Muscle of arm (tissue), 14 donors: ENCODE measurements at places on chromosomes 7 and 10. TPM values are rescaled to one million over a fixed set of nuclear protein-coding genes. Genes with fewer than 3 reads are reported as not detected.

DNA sequence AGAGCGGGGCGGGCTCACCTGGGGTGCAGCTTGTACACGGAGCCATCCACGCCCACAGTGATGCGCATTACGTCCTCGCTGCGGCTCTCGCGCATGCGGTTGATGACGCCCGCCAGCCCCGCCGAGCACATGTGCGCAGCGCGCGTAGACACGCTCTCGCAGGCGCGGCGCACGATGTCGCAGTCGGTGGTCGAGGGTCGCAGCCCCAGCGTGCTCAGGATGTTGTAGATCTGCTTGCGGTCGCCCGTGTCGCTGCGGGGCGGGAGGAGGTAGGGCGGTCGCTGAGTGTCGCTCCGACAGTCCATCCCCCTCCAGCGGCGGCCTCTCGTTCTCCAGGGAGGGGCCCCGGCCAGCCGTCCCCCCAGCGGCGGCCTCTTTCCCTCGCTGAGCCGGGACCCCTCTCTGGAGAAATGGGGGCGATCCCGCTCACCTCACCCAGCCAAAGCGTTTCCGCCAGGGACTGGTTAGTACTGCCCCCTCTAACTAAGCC, 4.4 kb upstream of the MYL7 start:
- DNase-seq = no peak

GRCh38 chr7:3309956-3310355, 8.9 kb downstream of the SDK1 start:
- DNase-seq = no peak

GRCh38 chr7:100793806-100794660, 33.3 kb downstream of the EPHB4 start:
- DNase-seq = no peak

GRCh38 chr7:110856704-110857103, 234.2 kb upstream of the LRRN3 start:
- no peak for DNase-seq

GRCh38 chr10:56346845-56347415, 14.1 kb downstream of the ZWINT start:
- DNase-seq = no peak

GRCh38 chr7:128458956-128459355, 3.3 kb downstream of the HILPDA start:
- no peak for DNase-seq

DNA sequence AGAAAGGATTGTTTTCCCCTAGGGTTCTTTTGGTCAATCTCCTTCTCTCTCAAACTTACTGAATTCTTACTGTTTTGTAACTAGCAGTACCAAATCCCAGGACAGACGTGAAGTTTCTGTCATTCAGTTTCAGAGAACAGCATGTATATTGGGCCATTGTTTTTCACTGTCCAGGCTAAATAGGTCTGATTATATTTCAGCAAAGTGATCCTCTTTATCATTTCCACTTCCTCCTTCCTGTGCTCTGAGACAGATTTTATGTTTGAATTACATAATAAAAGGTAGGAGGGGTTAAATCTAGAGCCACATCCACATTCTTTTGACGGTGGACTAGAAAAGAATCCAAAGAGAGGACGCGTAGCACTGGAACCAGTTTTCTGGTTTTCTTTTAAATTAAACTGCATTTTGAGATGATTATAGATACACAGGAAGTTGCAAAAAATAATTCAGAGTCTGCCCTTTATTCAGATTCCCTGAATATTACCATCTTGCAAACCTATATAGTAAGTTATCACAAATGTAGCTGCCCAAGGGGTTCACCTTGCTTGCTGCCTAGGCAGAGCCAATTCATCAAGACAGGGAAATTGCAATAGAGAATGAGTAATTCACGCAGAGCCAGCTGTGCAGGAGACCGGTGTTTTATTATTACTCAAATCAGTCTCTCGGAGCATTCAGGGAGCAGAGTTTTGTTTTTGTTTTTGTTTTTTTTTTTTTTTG, 40.1 kb downstream of the AKR1E2 start:
- DNase-seq = no peak

DNA sequence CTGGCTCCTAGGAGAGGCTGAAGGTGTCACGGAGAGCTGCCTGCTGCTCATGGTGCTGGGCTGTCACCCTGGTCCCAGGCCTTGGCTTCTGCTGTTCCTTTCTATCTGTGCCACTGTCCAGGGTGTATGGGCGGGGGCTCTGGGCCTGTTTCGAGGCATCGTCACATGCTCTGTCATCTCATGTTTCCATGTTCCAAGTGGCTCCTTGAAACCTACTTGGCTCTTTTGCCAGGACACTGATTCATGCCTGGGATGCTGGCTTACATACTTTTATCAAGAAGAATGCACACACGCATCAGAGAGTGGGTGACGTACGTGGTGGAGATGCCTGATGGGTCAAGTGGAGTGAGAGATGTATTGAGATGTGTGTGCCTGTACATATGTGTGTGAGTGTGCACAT, 50.9 kb downstream of the ADCY1 start:
- DNase-seq = no peak

Gene STK17A
- polyA plus RNA-seq = 27.6 TPM

Gene FGFBP3
- polyA plus RNA-seq = 1.5 TPM

Gene PIP
- polyA plus RNA-seq = not detected

Gene SLC26A3
- polyA plus RNA-seq = not detected

Gene SYPL1
- 82.0 TPM for polyA plus RNA-seq

Gene PLCE1
- 50.3 TPM for polyA plus RNA-seq

Gene NET1
- polyA plus RNA-seq = not detected

Gene MRPS33
- 70.5 TPM for polyA plus RNA-seq

Gene MSMB
- not detected for polyA plus RNA-seq

Gene NPY4R
- polyA plus RNA-seq = not detected
